ENCODE measurements at places on chromosomes 4 and X. TPM values are rescaled to one million over a fixed set of nuclear protein-coding genes. Genes with fewer than 3 reads are reported as not detected.

The HTR2C gene
- not detected for total RNA-seq

The CT45A1 gene
- not detected for total RNA-seq

The TKTL2 gene
- not detected for total RNA-seq

The RIBC1 gene
- 0.85 TPM for total RNA-seq

The SPANXB1 gene
- total RNA-seq = not detected

The NDNF gene
- not detected for total RNA-seq

The FAM9C gene
- not detected for total RNA-seq

The TMEM154 gene
- 9.8 TPM for total RNA-seq

The PAGE2 gene
- not detected for total RNA-seq

The ACSL4 gene
- total RNA-seq = 28.4 TPM

The MGAT4D gene
- not detected for total RNA-seq

The CLGN gene
- not detected for total RNA-seq

The RBMXL3 gene
- not detected for total RNA-seq

The CYP2U1 gene
- total RNA-seq = 2.5 TPM

The VEGFC gene
- not detected for total RNA-seq

The MSX1 gene
- not detected for total RNA-seq

The IL2RG gene
- total RNA-seq = 550 TPM

The LGI2 gene
- total RNA-seq = not detected

The IL15 gene
- 7.8 TPM for total RNA-seq

The PRKG2 gene
- total RNA-seq = 0.09 TPM

The CCDC120 gene
- total RNA-seq = 14.2 TPM

The PPID gene
- 30.7 TPM for total RNA-seq

The HS6ST2 gene
- not detected for total RNA-seq

The MAGEB10 gene
- total RNA-seq = not detected

The NAT8L gene
- not detected for total RNA-seq

The RNF150 gene
- not detected for total RNA-seq

The DUSP21 gene
- not detected for total RNA-seq

The EMD gene
- total RNA-seq = 152 TPM

The ABLIM2 gene
- total RNA-seq = 0.71 TPM

The TMEM31 gene
- not detected for total RNA-seq

The CLCN3 gene
- 20.7 TPM for total RNA-seq

The CT47B1 gene
- not detected for total RNA-seq

The PPP4R3C gene
- total RNA-seq = not detected

The CD40LG gene
- total RNA-seq = 0.77 TPM

The CXCL11 gene
- total RNA-seq = not detected

The XK gene
- total RNA-seq = 1.3 TPM

The SMIM43 gene
- total RNA-seq = not detected

The CHRNA9 gene
- total RNA-seq = not detected

The MAGEA10 gene
- not detected for total RNA-seq

The GLOD5 gene
- not detected for total RNA-seq

The TCP11X1 gene
- not detected for total RNA-seq

The DAPP1 gene
- 6.8 TPM for total RNA-seq

The STPG2 gene
- not detected for total RNA-seq

The DOK7 gene
- 2.9 TPM for total RNA-seq
